Posterior vena cava (tissue), 2 donors: ENCODE measurements at places on chromosomes 12 and 14.

DNA sequence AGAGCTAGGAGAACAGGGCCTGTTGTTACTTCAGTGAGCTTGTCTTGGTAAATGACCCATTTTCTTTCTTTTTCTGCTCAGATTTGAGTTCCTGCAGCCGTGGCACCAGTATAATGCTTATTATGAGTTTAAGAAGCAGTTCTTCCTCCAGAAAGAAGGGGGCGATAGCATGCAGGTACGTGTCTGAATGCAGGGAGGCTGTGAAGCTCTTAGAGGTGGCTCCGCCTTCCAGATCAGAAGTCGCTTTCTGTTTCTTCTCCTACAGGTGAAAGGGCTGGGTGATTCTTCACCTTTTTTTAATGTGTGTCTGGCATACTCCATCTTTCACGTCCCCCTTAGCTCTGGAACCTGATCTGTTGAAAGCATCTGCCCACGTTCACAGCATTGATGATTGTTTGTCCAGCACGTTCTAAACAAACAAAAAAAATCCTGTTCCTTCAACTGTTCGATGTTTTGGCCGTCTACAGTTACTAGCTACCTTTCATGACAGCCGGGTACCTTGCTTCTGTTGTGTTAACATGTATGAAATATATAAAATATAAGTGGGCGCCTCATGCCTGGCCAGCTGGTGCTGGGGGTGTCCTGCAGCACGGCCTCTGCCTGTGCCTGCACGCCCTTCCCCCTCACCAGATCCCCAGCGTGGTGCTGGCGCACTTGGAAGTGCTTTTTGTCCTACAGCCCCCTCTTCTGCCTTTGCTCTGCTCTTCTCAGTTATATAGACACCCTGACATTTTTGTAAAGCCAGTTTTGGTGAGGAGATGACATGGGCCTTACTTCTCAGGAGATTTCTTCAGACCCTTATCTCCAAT, 44.6 kb downstream of the SFSWAP start:
- DNase-seq, result peak; percentile 44

GRCh38 chr12:38053655-38054464, 262.7 kb upstream of the ALG10B start:
- no peak for DNase-seq

DNA sequence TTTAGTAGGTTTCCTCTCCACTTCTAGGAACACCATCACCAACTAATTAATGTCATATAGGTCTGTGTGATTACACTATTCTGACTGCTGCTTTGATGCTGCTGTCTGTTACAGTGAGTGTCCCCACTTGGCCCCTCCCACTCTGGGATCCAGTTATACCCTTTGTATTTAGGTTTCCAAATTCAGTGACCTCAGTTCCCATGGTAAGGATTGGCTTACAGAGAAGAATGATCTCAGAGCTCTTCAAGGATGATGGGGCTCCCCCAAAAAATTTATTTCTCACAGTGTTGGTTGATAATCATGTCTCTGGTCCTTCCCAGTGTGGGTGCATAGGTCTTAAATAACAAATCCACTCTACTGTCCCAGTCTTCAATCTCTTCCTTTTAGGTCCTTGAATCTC, 210.0 kb upstream of the MYL2 start:
- DNase-seq, result no peak

GRCh38 chr14:94827711-94828447, 58.0 kb upstream of the GSC start:
- DNase-seq, result no peak

- no peak for DNase-seq
Measured at GRCh38 chr14:56271970-56272369, 153.8 kb downstream of the PELI2 start.

GRCh38 chr14:61609191-61609843, 86.0 kb upstream of the HIF1A start:
- no peak for DNase-seq

DNA sequence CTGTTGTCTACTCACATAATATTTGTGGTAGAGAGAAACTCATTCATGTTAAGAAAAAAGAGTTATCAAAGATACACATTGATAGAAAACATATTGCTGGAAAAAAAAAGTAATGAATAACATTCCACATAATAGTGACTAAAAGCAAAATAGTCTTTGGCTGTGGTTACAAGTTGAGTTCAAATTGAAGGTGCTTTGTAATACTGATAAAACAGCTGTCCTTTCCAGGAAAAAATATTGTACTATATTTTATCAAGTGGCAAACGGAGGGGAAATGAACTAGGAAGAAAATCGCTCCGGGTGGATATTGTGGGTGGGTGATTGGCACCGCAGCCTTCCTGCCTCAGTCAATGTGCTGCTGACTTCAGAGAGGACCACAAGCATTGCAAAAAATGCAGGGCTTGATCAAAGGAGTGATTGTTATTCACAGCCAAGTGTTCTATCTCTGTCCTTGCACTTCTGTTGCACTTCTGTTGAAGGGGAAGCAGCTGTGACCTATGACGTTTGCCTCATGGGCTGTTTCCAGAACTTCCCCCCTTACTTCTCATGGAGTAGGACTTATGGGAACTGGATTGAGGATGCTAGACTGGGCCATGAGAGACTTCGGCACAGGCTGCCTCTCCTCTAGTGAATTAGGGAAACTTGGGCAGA, 114.4 kb downstream of the VRK1 start:
- no peak for DNase-seq
